ENCODE measurements at places on chromosomes 7 and 10. TPM values are rescaled to one million over a fixed set of nuclear protein-coding genes. Genes with fewer than 3 reads are reported as not detected.

DNA sequence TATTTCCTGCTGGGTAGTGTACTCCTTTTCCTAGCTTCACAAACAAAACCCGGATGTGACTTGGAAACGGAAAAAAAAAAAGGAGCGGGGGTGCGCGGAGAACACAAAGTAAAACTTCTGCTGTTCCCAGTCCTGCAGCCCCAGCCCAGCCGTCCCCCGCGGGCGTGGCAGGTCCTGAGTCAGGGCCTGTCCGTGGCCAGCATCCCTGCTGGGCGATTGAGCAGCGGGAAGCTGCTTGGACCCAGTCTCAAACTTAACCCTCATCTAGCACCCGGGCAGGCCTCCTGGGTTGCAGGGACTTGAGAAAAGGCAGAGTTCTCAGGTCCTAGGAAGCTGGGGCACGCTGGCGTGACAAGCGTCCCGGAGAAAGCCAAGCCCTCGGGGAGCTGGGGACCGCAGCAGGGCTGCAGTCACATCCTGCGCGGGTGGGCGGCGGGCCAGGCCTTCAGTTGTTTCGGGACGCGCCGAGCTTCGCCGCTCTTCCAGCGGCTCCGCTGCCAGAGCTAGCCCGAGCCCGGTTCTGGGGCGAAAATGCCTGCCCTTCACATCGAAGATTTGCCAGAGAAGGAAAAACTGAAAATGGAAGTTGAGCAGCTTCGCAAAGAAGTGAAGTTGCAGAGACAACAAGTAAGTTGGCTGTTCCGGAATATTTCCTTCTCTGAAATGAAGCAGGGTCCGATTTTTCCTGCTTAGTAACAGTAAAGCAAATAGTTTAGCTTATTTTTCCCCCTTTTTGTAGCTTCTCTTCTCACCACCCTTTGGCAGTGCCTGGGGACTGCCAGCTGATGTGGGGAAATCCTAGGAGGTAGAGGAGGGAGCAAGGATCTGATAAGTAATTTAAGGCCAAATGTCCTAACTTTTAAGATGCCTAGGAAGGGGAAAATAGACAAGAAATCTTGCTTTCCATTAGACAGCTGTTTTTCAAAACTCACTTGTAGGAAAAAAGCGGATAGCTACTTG lies at the start of gene GNG11:
TSS of gene GNG11 (plus strand) at position 129 of the 960 bp plus-strand sequence. CDS start at position 532, 403 bp downstream.
- no peak for DNase-seq

DNA sequence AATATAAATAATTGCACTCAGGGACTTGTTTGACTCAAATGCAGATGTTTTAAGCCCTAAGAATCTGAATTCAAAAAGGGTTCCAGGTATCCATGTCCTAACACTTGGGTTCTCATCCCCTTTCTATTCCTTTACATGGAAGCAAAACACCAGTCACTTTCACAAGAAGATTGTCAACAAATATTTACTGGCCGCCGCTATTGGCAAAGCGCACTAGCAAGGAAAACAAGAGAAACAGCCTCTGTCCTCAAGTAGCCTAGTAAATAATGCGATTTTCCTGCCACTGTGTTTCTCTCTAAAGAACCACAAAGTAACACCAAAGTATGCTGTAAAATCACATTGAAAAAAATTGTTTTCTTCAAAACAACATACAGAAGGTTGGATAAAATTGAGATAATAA lies 66.7 kb upstream of the EZH2 start:
- DNase-seq, result no peak

DNA sequence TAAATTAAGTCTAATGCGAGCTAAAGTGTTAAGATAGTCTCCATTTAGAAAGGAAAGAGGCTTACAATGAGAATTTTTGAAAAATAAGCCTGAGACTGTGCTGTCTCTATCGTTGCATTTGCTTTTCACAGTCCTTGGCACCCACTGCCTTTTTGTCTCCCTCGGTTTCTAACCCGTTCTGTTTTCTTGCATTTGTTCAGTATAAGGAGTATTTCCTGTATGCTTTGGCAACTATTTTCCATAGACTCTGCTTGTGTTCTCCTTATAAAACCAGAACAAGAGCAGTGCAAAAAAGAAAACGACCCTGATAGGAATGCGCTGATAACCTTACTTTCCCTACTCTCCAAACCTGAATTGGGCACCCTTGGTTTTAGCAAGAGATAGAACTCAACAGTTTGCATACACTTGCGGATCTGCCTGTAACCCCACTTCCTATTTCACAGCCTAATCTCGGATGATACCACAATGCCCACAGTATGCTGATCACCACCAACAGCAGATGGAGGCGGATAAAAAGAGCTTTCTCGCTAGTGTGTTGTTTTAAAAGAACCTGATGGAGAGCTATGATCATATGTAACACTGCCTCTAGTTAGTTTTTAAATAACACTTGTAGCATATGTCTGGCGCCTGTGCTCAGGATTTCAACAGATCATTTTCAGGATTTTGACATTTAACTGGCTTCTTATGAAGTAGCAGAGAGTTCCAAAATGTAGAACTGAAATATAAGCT lies 1.6 kb upstream of the ARHGAP12 start:
- DNase-seq, result no peak

GRCh38 chr7:138000081-138000701 lies 1.7 kb downstream of the CREB3L2 start:
- no peak for DNase-seq

Gene SLC29A3
- 0.58 TPM for total RNA-seq

All from epithelial cell of proximal tubule (primary cell).